Fibroblast of mammary gland (primary cell): ENCODE measurements at places on chromosomes 2 and 18.
A peak's percentile ranks its signal among the peaks of the same experiment; 100 is the strongest.

- no peak for DNase-seq
Observed at GRCh38 chr2:215107216-215108056, 31.0 kb downstream of the ABCA12 start.

GRCh38 chr2:225282858-225283710 is 116.4 kb upstream of the NYAP2 start:
- DNase-seq, result peak; percentile 59

DNA sequence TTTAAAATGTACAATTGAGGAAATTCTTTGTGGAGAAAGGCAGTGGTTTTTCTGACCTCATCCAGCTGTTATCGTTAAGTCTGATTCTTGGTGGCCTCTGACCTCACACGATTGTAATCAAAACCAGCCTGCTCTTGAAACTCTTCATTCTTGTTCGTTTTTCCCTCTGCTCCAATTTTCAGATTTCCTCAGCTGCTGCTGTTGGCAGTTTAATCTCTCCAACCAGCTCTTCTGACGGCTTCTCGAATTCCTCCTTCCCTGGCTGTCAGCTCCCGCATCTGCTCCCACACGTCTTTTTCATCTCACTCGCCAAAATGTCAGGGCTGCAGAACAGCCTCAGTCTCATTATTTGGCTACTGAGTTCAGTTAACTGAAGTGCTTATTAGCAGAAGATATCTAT is 136.1 kb downstream of the DCDC2C start:
- DNase-seq, result peak; percentile 10

- DNase-seq, result no peak
Observed at GRCh38 chr2:152334701-152335015, 316 bp upstream of the FMNL2 start.

- no peak for DNase-seq
Observed at GRCh38 chr2:44813658-44814057, 127.8 kb upstream of the SIX3 start.

GRCh38 chr2:232162187-232162586 is 200.7 kb downstream of the DIS3L2 start:
- DNase-seq, result no peak

DNA sequence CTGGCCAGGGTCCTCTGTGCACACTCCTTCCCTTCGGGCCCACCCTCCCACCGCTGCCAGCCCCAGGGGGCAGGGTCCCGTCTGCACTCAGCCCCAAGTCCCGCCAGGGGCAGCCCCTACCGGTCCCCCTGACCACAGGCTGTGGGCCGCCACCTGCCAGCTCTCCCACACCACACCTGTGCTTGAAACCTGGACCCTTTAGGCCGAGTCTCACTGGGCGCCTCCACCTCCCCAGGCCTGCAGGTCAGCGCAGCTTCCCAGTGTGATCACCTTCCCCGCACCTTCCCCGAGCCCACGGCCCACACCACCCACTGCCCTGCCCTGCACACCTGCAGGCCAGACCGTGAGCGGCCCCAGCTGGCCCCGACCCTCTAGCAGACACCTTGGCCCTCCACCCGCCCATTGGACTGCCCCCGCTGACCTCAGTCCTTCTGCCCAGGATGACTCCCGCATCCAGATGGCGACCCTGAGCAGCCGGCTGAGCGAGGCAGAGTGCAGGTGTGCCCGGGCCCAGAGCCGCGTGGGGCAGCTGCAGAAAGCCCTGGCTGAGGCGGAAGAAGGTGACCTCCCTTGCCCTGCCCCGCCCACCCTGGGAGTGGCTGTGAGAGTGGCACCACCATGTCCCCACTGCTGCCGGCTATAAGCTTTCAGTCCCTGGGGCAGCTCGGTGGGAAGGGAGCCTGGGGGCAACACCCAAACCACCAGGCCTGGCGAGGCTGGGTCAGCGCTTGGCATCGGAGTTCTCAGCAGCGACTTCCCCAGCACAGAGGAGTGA is 31.3 kb upstream of the SNED1 start:
- no peak for DNase-seq

- DNase-seq, result no peak
Observed at GRCh38 chr2:31778153-31778552, 197.4 kb upstream of the SRD5A2 start.

DNA sequence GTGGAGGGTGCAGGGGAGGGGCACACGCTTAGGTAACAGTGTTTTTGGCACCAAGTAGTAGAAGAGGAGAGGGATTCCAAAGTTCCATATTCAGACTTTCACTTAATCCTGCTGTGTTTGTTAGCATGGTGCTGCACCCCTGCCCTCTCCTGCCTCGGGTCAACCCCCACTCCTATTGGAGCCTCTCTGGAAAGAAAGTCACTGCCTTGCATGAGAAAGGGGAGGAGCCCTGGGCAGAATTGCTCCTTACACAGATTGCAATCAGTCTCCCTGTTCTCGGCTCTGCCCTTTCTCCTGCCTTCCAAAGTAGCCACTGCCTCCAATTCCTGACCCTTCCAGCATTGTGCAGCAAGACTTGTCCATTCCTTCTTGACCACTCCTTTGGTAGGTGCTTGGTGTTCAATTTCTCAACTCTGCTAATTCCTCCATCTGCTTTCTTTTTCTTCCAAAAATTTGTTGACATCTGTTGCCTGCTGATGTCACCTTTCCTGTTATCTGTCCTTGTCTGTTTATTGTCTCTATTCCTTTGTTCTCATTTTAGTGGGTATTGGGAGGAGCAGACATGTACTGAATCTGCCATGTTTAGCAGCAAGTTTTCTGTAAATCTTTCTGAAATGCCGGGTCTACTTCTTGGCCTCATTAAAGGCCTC is 225.4 kb downstream of the LOXHD1 start:
- DNase-seq, result no peak
